ENCODE measurements at places on chromosomes 13 and 19.

GRCh38 chr13:90362707-90363106 is 984.8 kb upstream of the MIR17HG start:
- no peak for DNase-seq

GRCh38 chr13:44932850-44933251 is 56.4 kb downstream of the NUFIP1 start:
- no peak for DNase-seq

GRCh38 chr19:32465176-32465575 is 59.6 kb downstream of the DPY19L3 start:
- no peak for DNase-seq

GRCh38 chr19:39951686-39952085 is 17.3 kb upstream of the FCGBP start:
- no peak for DNase-seq

- no peak for DNase-seq
These were observed 57.3 kb upstream of the POMP start for GRCh38 chr13:28601581-28601980.

GRCh38 chr13:37954191-37954590 is 84.6 kb upstream of the TRPC4 start:
- no peak for DNase-seq

GRCh38 chr19:57443121-57443696 is 8.1 kb downstream of the ZNF749 start:
- DNase-seq, result no peak

DNA sequence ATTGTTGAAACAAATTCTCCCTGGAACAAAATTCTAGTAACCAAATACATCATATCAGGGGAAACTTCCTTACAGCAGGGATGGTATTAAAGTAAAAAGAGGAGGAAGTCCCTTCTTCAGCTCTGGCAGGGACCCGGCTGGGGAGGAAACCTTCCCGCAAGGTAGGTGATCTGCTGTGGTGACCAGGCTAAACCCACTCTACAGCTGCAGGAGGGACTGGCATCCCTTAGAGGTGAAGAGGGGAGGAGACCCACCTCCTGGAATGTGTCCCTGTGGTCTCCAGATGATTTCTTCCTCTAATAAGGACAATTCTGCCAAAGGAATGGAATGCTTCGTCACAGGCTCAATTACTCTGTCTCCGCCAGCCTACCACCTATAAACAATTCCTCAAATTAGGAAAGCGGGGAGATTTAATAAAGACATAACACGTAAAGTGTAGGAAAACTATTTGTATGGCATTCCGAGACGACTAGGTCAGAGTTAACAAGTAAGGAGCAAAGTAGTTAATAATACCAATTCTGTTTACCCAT is 637 bp upstream of the PDS5B start:
- no peak for DNase-seq

DNA sequence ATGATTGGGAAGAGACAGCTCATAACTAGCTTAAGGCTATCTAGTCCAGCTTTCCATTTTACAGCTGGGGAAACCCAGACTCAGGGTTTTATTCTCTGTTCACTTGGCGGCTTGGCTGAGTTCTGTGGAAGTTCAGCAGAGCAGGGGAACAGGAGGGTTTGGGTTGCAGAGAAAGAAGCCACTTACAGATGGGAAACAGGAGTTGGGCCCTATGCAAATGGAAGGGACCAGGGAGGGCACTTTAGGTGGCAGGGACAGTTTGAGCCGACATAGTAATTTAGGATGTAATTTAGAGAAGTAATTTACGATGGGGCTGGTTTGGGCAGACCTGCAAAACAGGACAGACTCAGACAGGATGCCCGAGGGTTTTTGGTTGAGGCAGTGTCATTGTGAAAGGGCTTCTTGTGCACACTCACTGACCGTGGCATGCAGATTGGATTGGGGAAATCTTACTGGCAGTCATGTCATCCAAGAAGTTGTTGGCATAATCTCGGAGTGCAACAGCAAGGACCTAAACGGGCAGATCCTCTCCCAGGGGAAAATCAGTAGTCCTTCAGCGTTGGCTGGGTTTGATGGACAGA is 47.3 kb upstream of the GPR183 start:
- DNase-seq, result no peak

DNA sequence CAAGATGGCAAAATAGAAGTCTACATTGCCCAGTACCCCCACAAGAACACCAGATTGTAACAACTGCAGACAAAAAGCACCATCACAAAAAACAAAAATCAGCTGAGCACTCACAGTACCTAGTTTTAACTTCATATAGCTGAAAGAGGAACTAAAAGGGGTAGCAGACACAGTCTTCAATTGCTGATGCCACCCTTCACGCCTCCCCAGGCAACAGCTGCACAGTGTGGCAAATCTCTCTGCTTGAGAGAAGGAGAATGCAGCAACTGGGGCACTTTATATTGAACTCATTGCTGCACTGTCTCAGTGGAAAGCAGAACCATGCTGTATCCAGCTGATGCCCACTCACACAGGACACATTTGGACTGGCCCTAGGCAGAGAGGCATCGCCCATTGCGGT is 2714.5 kb upstream of the PCDH20 start:
- no peak for DNase-seq
